Hepatocyte (in vitro differentiated cells): ENCODE measurements at places on chromosomes 4 and X. TPM values are rescaled to one million over a fixed set of nuclear protein-coding genes. Genes with fewer than 3 reads are reported as not detected.

DNA sequence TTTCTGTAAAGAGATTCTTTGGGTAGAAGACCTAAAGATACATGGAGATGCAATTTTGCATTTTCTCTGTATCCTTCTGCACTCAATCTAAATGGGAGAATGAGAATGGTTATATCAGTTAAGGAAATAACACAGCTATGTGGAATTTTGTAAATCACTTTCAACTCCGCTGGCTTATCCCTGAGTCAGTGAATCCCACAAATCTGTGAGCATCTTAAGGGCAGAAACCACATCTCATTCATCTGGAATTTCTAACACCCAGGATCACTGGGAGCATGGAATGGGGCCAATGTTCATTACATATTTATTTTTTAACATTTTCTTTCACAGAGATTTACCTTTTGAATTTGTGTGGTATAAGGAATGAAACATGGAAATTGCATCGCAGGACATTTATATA, 167.8 kb downstream of the CFAP47 start:
- DNase-seq, result no peak

- DNase-seq, result no peak
Measured at GRCh38 chr4:113620032-113620431, 141.5 kb downstream of the CAMK2D start.

DNA sequence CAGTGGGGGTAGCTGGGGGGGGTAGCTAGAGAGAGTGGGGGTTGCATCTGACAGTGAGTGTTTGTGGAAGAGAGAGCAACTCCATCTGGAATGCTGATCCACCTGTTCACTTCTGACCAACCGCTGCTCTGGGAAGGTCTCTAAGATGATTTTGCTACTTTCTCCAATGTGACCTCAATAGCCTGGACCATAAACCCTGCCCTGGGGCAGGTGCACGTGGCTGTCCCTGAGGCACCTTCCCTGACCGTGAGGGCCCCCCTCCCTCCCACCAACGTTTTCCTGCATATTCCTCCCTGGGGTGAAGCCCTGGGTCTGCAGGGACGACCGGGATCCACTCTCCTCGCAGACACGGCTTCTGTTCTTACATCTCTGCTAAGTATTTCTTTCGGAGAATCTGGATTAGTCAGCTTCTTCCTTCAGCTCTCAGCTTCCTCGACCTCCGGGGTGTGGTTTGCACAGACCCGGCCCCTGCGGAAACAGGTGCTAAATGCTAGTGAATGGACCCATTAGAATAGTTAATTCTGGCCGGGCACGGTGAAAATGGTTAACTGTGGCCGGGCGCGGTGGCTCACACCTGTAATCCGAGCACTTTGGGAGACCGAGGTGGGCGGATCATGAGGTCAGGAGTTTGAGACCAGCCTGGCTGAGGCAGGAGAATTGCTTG, 21.4 kb upstream of the PLCXD1 start:
- no peak for DNase-seq

GRCh38 chr4:95289028-95289634, 259.6 kb downstream of the UNC5C start:
- DNase-seq, result peak; percentile 20

- DNase-seq, result no peak
Measured at GRCh38 chr4:60588556-60588955, 611.6 kb upstream of the ADGRL3 start.

DNA sequence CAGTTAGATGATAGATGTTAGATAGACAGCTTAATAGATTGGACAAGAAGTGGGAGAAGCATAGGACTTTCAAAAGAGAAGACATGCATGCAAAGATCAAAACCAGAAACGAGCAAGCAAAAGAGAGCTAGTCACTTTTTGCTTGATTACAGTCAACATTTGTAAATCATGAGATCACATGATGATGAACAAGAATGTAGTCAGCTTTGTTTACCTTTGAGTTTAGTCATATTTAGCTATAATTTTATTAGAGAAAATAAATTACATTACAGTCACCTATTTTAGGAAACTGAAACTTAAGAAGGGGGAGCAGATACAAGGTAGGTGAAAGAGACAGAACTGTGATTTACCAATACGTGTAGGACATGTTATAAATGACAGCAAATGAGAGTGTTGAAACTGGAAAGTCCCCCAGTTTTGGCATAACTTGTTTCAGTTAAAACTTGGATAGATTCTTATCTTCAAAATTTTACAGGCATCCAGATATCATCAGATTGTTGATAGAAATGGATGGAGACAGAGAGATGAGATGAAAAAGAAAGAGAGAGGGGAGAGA, 1083.1 kb upstream of the PCDH10 start:
- DNase-seq, result no peak

The ABHD18 gene
- 6.8 and 8.6 TPM in 2 replicates for polyA plus RNA-seq

The TMEM35A gene
- polyA plus RNA-seq, result 2.5 and 2.9 TPM in 2 replicates
